Fibroblast of skin of back (primary cell): ENCODE measurements at places on chromosomes 2 and 18.

- peak; percentile 19 for DNase-seq
These were observed 522.0 kb downstream of the SPAG16 start for GRCh38 chr2:213806125-213806726.

DNA sequence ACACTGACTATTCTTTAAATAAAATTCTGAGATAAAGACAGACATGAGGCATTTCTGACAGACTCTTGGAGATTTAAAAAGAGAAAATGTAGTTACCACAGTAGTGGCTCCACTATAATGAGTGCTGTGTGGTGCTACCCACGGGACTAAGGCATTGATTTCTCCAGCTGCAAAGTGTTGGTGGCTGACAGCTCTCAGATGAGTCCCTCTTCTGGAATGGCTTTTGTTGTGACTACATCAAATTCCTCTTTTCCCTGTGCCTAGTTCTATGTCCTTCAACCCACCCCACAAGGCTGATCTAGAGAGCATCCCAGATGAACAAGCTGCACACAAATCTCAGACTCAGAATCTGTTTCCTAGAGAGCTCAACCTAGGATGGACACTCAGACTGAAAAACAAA lies 884.8 kb upstream of the ZEB2 start:
- peak; percentile 55 for DNase-seq

GRCh38 chr2:7773362-7774360 lies 856.4 kb downstream of the RNF144A start:
- DNase-seq, result peak; percentile 32

GRCh38 chr18:1541478-1541877 lies 636.8 kb downstream of the ADCYAP1 start:
- no peak for DNase-seq

DNA sequence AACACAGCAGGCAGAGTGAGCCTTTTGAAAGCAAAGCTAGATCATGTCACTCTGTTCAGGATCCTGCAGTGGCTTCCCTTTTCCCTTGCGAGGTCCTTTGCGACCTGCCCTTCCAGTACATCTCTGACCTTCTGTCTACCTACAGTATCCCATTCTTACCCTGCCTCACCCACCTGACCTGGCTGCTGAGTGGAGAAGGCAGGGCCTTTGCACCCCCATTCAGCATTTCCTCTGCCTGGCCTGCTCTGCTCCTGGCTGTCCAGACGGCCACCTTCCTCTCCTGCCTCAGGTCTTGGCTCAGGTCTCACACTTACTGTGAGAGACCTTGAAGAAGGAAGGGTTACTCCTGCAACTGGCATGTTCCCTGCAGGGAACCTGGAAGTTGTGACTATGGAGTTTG lies 77.4 kb downstream of the MAPRE2 start:
- no peak for DNase-seq
